ENCODE measurements at places on chromosomes 2 and 18.

DNA sequence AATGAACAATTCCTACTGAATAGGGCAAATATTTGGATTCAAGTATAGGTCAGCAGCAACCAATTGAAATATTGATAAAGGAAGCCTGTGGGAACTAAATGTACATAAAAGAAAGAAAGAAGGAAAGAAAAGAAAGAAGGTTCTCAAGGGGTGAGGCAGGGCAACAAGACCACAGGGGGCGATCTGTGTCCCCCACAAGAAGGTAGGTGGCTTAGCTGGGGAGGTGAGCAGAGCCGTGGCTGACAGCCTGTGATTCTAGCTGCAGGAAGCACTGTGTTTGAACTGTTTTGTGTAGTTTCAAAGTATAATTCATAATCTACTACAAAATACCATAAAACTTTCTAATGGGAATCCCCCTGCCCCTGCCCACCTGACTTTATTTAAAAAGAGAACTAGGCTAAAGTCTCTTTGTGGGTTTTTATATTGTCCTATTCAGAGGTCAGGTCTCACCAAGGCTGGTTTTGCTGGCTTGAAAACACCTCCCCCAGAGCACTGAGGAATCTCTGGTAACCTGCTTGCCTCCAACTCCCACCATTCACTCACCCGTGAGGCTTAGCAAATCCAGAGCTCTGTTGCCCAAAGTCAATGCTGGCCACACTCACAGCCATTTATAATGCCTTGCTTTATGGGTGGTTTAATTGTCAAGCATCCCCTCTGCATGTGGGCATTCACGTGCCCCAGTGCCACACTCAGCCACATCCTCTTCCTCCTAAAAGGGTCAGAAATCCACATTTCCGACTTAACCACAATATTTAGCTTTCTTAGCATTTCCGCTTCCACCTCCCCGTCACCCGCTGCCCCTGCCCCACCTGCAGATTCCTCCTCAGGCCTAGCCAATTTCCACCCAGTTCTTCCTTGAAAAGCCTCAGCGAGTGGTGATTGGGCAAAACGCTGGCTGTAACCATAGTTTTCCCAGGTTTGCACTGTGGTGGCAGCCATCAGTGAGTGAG lies 36.4 kb upstream of the LMAN1 start:
- DNase-seq: no peak

GRCh38 chr2:128783193-128783671 lies 464.6 kb upstream of the HS6ST1 start:
- DNase-seq: no peak

GRCh38 chr2:11784747-11785610 lies 38.5 kb downstream of the LPIN1 start:
- DNase-seq: no peak

- DNase-seq: no peak
Observed at GRCh38 chr2:221276601-221277000, 295.5 kb downstream of the EPHA4 start.

DNA sequence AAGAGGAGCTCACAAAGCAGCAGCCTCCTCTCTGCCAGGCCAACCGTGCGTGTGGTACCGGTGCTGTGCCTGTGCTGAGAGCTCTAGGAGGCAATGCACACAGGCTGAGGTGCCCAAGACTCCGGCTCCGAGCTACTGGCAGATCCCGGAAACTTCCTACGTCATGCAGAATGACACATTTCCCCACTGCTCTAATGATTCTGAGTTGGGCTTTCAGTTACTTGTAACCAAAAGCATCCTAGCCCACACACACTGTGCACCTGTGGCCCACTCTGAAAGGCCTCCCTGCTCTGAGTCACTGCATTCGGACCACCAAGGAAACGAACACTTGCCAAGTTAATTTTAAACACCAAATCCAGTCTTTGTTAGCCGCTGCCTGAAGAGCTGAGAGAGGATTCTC lies 9.3 kb upstream of the RNU4ATAC start:
- DNase-seq: no peak

- DNase-seq: no peak
Observed at GRCh38 chr2:237257471-237257951, 156.5 kb downstream of the COL6A3 start.
